ENCODE measurements at places on chromosomes 11 and 22.

DNA sequence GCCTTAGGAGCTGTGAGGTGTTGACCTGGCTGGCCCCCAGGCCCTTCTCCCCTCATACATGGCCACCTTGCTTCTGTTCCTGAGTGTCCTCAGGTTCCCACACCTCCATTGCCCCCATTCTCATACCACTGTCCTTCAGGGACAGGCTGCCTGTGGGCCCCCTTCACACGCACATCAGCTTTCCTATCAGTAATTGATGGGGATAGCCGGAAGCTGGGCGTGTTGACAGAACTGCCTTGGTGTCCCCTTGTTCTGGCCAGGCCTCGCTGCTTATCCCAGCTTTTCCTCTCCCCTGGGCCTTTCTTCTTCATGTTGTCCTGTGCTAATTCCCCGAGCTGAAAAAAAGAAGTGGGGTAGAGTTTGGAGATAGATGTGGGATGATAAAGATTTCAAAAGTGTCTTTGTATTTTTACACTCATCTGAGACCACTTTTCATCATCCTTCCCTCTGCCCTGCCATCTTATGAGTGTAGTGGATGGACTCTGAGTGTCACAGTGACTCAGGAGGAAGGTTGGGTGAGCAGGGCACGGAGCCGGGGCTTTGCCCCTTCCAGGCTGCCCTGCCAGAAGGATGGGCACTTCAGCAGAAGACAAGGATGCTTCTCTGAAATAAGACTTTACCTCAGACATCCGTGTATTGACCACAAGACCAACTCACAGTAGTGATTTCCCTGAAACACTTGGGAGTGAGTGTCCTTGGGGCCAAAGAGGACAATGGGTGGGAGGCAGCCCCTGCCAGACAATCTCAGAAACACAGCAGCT lies 42.8 kb downstream of the MED15 start:
- peak; percentile 49 for DNase-seq

- no peak for DNase-seq
Observed at GRCh38 chr11:28835790-28836189, 727.6 kb downstream of the METTL15 start.

GRCh38 chr11:76629116-76629852 lies 41.3 kb downstream of the LRRC32 start:
- peak; percentile 50 for DNase-seq

GRCh38 chr11:10597877-10598351 lies 29.4 kb upstream of the LYVE1 start:
- no peak for DNase-seq

DNA sequence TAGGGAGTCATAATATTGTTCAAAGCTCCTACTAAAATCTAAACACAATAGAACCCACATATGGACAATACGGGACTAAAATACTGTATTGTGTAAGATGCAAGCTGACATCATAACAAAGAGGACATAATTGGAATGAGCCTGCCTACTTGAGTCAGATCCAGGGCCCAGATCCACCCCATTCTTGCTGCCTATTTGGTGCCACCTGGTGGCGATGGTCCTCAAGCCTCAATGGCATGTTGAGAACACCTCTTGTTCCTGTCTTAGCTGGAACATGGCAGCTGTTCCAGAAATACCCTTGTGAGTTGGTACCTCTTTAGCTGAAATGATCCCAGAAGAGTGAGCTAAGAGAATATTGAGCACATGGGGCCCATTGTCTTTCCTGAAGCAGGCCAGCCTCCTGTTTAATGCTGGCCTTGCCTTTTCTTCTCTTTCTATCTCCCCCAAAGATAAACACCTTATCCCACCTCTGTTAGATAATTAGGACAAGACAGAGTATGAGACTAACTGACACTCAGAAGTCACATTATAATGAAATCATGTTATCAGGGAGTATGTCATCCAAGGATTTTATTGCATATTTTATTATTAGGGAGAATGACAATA lies 680.9 kb upstream of the ANO5 start:
- peak; percentile 52 for DNase-seq

GRCh38 chr11:91946397-91946951 lies 278.1 kb upstream of the FAT3 start:
- DNase-seq = no peak

DNA sequence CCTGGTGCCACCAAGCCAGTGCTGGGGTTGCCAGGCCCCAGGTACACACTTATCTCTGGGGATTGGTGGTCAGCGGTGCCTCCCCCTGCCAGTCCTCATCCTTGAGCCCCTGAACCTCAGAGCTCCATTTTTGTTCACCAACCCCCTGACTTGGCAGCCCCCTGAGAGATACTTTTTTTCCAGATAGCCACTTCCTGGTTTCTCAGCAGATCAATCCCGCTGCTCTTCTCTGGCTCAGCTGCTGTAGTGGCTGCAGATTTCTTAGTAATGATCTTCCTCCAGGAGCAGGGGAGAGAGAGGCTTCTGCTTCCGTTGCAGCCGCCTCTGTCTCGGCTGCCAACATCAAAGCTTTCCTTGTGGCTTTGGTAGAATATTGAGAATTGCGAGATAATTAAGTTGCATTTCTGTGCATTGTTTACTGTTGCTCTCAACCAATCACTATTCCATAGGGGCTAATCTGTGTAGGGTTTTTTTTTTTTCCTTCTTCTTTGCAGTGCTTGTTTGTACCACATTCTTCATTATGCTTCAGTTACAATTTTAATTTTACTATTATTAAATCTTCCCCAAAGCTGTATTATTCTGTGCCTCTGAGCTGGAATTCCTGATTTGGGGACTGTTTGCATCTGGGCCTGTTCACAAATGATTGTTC lies 92.1 kb downstream of the PKNOX2 start:
- no peak for DNase-seq

- no peak for DNase-seq
Observed at GRCh38 chr22:33083212-33083611, 25.0 kb upstream of the SYN3 start.

DNA sequence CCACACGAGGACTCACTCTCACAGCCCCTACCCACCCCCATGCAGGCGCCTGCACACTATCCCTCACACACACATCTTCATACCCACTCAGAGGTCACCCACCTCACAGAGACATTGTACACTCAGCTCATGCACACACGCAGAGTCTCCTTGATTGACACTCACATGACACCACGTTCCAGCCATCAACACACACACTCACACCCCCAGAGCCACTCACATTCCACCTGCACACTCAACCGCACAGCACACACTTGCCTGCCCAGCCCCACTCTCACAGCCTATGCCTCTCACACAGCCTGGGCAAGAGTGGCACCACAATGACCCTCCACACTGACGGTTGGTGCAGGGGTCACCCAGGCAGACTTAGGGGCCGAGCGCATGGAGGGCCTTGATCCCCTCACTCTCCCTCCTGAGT lies 2.2 kb downstream of the SPI1 start:
- no peak for DNase-seq

GRCh38 chr11:110026858-110027626 lies 66.2 kb upstream of the ZC3H12C start:
- DNase-seq = no peak

DNA sequence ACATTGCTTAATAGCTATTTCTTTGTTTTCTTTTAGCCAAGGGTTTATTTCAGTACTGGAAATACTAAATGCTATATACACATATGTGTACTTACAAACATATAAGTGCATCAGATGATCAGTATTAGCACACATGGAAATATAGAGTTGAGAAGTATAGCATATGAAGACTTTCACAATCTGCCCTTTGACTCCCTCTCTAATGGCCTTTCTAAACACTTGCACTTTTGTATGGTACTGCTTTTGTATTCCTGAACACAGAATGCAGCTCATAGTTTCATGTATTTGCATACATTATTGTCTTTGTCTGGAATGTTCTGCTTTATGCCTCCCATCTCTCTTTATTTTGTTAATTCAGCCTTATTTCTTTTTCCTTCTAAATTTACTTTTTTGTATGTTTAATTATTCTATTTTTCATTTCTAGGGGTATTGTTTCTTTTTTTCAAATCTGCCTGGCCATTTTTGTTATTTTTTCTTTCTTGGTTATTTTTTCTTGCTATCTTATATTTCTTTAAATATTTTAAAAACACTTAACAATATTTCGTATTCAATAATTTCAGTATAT lies 28.8 kb downstream of the ACER3 start:
- no peak for DNase-seq

GRCh38 chr11:76206077-76206326 lies 300 bp downstream of the WNT11 start:
- no peak for DNase-seq

GRCh38 chr11:103924166-103925013 lies 112.0 kb upstream of the DDI1 start:
- no peak for DNase-seq
